ENCODE measurements at places on chromosomes 2 and 18.

DNA sequence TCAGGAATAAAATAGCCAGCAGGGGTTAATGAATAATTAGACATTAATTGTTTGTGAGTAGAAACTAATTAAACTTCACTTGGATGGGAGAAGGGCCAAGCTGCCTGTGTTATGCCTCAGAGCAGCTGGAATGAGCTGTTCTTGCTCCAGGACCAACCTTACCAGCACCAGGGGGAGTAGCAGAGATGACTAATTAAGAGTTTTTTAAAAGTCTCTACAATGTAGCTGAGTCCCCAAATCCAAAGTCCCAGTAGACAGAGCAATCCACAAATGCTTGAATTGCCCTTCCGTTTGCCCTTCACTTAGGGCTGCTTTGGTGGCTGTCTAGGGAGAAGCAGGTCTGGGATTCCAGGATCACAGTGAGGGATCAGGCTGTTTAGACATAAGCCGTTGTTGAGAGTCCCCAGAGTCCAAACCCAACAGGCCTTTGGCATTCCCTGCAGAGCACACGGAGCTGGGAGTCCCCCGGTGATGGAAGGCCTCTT is 59.4 kb downstream of the RHOB start:
- peak; percentile 78 for DNase-seq

- no peak for DNase-seq
These were observed 4.1 kb downstream of the CYRIA start for GRCh38 chr2:16661526-16661925.

DNA sequence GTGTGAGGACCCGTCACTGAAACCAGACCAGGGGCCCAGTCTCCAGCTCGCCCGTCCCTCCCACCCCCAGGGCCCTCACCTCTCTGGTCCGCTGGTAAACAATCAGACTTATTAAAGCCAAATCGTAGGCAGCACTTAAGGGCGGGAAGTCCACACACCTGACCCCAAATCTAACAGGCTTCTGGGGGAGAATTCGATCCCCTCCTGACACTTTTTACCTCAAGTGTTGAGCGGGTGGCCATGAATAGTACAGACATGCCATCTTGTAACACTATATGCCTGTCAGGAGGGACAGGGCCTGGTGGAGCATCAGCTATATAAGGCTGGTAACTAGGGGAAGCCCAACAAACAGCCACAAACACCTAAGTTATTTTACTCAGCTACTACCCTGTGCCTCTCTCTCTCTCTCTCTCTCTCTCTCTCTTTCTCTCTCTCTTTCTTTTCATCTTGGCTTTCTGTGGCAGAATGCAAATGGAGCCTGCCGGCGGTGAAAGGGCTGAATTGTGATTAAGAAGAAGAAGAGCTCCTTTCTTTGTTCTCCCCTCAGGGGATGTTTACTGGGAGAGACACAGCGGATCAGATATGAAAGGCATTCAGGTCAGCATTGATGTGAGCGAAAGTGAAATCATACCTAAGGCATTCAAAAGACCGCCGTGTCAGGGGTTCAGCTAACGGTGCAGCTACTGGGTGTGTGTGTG is 9.5 kb downstream of the ZEB2 start:
- peak; percentile 79 for DNase-seq

GRCh38 chr18:59685501-59685900 is 11.7 kb downstream of the CCBE1 start:
- DNase-seq = peak; percentile 28

DNA sequence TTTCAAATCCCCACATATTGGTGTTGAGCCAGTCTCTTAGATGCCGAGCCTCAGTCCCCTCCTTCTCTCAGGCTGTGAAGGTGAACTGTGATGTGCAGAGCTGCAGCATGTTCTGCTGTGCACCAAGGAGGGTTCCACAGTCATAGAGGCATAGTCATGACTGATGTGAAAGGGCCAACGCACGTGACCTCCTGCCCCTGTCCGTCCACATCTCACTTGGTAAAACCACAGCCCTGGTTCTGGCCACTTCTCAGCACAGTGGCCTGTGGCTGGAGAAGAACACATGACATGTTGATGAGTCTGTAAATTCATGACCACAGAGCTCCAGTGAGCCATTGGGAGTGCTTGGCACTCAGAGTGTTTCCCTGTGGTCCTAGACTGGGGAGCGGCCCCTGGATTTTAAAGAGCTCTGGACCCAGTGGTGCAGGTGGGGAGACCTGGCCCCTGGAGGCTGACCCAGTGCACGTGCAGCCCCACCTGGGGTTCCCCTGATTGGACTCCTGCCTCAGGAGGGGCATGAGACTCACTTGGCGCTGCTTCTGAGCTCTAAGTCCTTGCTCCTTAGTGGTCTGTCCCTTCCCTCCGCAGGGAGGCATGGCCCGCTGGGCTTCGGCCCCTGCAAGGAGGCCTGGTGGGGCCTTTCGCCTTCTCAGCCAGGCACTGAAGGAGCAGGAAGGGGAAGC is 25.3 kb downstream of the INPP4A start:
- DNase-seq = peak; percentile 49

GRCh38 chr18:23131693-23132319 is 3.5 kb upstream of the CABLES1 start:
- peak; percentile 81 for DNase-seq

GRCh38 chr2:120746144-120746543 is 10.5 kb downstream of the GLI2 start:
- no peak for DNase-seq

DNA sequence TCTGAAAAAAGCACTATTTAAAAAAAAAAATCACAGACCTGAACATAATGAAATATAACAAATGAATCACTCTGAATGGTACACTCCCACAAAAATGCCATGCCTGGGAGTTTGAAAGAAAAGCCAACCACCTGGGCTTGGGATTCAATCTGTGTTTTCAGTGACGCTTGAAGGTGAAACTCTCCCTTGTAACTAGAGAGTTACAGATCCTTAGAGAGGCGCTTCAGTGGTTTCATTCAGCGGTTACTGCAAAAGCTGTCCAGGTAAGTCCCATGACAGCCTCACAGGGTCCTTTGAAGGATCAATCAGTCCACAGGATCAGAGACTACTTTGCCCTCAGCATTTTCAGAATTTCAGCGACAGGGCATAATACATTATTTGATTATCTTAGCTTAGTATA is 627.3 kb downstream of the IRS1 start:
- DNase-seq = peak; percentile 6
